Fibroblast of lung (primary cell): ENCODE measurements at places on chromosomes 7 and 10. TPM values are rescaled to one million over a fixed set of nuclear protein-coding genes. Genes with fewer than 3 reads are reported as not detected.

DNA sequence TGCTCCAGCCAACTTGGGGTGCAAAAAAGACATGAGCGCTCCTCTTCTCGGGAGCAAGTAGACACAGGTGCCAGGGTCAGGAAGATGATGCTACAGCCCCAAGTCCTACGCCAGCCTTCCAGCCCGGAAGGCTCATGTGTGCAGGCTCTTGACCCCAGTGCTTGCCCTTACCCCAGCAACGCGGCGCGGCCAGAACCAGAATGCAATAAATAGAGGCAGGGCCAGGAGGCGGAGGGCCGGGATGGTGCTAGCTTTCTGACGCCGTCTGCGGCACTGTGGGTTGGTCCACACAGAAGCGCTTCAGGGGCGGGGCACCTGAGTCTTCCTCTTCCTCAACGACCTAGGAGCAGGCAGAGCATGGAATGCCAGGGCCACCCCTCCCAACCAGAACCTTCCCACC lies 15.0 kb upstream of the BAZ1B start:
- no peak for DNase-seq

- no peak for DNase-seq
These were observed 90.8 kb downstream of the ARMH3 start for GRCh38 chr10:101965075-101965765.

GRCh38 chr10:92413519-92413918 lies 122.6 kb downstream of the MARCHF5 start:
- DNase-seq: peak; percentile 3

DNA sequence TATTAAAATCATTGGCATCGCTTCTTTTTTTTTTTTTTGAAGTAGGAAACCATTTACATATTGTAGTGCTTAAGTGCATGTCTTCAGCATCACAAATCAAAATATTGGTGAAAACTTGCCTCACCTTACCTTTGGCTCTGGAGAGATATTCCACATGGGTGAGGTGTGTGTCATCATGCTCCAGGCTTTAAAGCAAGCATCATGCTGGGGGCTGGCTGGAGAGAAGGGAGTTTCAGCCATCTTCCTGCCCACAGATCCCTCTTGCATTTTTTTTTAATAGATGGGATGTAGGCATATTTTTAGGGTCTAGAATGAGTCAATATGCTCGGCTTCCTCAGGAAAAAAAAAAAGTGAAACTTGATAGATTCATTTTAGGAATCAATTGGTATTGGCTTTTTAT lies 2.3 kb upstream of the INSYN2A start:
- no peak for DNase-seq

DNA sequence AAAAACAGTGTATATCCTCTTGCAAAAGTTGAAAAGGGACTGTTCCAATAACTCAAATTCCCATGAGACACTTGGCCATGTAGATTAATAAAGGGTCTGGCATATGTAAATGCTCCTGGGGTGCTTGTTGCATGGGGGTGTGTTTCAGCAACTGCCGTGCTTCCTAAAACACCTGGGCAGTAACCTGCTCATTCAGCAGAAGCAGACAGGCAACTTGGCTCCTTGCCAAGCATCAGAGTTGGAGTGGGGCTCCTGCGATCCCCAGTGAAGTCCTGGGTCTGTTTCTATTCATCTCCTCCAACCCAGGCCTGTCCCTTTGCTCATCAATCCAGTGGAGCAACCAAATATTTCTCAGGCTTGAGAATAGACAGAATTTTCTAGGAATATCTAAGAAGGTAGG lies 42.2 kb upstream of the ADAM12 start:
- DNase-seq: no peak

- no peak for DNase-seq
These were observed 1005.8 kb downstream of the NRG3 start for GRCh38 chr10:82880776-82881290.

GRCh38 chr7:81460250-81461045 lies 309.4 kb downstream of the HGF start:
- no peak for DNase-seq

DNA sequence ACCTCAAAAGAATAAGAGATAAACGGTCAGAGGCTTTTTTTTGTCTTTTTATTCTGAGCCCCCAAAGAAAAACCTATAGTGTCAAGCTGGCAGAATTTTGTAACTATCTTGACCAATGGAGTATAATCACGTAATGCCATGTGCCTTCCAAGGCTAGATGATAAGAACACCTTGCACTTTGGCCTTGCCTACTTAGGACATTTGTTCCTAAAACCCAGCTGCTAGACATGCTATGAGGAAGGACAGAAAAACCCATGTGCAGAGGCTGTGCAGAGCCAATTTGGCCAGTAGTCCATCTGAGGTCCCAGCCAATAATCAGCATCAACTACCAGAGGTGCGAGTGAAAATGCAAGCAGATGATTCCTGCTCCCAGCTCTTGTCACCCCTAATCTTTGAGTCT lies 69.9 kb downstream of the EPDR1 start:
- no peak for DNase-seq

GRCh38 chr7:74617180-74617744 lies 40.3 kb upstream of the GTF2I start:
- no peak for DNase-seq

GRCh38 chr7:78359836-78360235 lies 561.3 kb downstream of the PHTF2 start:
- no peak for DNase-seq

DNA sequence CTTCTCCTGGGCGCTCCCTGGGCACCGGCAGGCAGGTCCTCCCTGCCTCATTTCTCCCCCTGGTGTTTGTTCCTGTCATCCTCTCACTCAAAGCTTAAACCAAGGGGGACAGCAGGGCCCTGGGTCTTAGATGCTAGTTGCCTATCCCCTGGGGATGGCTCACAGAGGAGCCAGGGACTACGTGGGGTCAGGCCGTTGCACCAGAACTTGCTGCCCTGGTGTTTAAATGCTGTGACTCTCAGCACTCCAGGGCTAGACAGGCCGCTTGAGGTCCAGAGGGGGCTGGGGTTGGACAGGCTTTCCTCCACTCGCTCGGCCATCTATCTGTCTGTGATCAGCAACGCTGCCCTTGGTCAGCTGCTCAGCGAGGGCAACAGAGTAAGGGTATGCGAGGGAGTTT lies 340.3 kb downstream of the CXCL12 start:
- no peak for DNase-seq

DNA sequence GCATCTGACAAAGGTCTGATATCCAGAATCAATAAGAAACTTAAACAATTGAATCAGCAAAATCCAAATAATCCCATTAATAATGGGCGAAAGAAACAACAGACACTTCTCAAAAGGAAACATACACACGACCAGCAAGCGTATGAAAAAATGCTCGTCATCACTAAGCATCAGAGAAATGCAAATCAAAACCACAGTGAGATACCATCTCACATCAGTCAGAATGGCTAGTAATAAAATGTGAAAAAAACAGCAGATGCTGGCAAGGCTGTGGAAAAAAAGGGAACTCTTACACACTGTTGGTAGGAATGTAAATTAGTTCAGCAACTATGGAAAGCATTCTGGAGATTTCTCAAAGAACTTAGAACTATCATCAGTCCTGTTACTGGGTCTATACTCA lies 496.7 kb downstream of the SH2D4B start:
- DNase-seq: no peak

DNA sequence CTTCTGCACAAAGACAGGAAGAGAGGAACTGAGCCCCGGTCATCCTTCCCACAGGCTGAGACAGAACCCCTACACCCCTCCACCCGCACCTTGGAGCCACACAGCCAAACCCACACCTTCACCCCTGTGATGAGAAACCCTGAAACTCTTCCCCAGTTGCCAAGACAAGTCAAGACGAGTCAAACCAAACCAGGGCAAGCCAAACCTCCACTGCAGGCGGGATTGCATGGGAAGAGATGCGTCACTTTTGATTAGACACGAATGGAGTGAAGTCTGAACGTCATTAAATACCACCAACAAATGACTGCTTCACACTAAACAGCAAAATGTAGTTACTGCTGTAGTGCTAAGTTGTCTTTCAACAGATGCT lies 73.8 kb downstream of the PRPF18 start:
- peak; percentile 56 for DNase-seq

DNA sequence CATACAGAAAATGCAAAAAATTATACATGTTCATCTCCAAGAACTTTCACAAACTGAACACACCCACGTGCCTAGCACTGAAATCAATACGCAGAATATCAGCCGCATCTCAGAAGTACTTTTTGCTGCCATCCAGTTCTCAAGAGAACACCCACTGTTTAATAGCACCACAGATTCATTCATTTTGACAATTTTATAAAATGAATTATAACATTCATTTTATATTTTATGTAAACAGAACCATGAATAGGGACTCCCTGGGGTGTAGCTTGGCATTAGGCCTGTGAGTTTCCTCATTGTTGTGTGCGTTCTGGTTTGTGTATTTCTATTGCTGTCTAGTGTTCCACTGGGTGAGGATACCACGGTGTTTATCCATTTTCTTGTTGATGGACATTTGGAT lies 77.3 kb upstream of the PIP4K2A start:
- no peak for DNase-seq

DNA sequence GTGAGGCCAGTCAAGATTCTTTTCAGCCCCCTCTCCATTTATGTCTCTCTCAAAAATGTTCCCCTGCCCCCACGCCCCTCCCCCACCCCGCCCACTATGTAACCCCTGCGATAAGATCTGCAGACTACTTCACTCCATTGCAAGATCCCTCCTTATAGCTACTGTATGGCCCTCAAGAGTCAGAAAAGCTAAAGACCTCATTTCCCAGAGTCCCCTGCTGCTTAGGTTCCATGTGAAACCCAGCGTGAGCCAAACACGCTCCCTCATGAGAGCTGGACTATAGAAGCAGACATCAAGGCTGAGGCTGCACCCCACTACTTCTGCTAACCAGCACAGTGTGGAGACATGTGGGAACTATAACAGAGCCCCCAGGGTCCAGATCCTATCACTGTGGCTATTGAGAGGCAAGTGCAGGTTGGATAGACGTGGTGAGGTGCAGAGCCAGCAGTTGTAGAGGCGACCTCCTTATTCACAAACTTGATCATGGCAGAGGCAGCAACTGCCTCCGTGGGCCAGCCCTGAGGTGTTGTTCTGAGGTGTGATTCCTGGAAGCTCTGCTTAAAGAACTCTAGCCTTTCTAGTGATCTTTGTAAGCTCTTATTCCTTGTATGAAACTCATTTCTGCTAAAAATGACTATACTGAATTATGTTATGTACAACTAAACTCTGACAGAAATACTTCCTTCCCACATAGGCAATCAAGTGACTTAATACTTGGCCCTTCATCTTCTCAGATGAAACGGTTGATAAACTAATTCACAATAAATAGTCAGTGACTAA lies 117.0 kb upstream of the ARID5B start:
- DNase-seq: no peak

- DNase-seq: no peak
These were observed 176.2 kb upstream of the NOBOX start for GRCh38 chr7:144579687-144580086.

Gene ARHGAP21
- total RNA-seq: 105 and 173 TPM in 2 replicates

Gene LRMDA
- total RNA-seq: 1.0 and 2.0 TPM in 2 replicates

Gene RGR
- not detected in 2 replicates for total RNA-seq

Gene FFAR4
- not detected in 2 replicates for total RNA-seq

Gene ZNF487
- 3.3 and 4.0 TPM in 2 replicates for total RNA-seq

Gene PAX4
- not detected in 2 replicates for total RNA-seq

Gene NME8
- not detected in 2 replicates for total RNA-seq
